ENCODE measurements at places on chromosomes 4 and X.

GRCh38 chr4:26212528-26212927 is 108.3 kb upstream of the RBPJ start:
- no peak for DNase-seq

GRCh38 chr4:140183270-140183669 is 29.3 kb upstream of the MAML3 start:
- DNase-seq, result no peak

DNA sequence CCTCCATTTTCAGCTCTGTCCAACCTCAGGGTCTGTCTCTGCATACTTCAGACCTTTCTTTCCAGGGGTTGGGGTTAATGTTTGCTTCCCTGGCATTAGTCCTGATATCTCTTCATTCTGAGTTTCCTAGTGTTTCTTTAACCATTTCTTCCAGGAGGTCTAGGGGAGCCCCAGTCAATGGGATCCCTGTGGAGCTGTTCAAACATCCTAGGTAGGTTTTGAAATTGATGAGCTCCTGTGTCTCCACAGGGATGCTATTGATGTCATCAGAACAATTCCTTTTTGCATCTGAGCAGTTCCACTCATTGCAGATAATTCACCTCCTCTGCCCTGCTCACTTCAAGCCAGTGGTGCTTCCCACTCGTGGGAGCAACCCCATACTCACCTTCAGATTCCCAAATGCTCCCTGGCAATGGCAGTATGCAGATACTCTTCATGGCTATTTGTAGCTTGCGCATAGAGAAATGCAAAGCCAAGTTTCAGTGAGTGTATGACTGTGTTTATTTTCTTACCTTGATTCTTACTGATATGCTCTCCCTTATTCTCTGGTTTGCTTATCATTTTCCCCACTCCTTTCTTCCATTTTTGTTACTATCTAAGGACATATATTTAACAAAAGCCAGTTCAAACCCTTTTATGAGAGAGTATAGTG is 33.7 kb upstream of the LIMCH1 start:
- DNase-seq, result no peak

DNA sequence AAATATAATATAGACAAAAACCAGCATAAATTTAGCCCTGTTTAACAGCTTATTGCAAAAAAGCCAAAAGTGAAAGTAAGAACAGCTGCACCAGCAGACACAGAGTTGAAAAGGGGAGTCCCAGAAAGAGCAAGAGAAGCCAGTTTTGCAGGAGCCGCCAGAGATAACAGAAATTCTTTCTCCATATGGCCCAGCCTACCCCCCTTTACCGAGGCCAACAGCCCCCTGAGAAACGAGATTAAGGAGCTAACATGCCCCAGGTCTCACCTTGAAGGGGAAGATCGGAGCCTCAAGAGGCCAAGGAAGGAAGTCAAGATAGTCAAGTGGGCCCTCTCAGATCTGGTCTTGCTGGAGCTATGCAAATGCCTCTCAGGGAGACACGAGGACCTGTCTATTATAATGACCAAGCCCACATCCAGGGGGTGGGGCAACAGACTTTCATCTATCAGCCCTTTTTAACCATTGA is 4.8 kb downstream of the ACOX3 start:
- no peak for DNase-seq

DNA sequence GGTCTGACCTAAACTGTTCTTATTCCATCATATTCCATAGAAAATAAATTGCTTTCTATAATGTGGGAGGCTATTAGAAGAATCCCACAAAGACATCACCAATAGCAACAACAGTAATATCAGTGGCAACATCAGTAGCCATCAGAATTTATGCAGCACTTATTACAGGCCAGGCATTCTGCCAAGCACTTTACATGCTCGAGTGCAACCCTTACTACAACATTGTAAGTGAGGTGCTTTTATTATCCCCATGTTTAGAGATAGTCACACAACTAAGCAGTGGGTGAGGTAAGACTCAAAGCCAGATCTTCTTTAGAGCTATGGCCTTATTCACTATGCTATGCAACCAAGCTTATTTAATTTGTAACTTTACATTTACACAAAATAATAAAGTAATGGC is 317.1 kb upstream of the BMP3 start:
- DNase-seq, result no peak

GRCh38 chrX:121782976-121783375 is 735.6 kb downstream of the GLUD2 start:
- DNase-seq, result no peak

DNA sequence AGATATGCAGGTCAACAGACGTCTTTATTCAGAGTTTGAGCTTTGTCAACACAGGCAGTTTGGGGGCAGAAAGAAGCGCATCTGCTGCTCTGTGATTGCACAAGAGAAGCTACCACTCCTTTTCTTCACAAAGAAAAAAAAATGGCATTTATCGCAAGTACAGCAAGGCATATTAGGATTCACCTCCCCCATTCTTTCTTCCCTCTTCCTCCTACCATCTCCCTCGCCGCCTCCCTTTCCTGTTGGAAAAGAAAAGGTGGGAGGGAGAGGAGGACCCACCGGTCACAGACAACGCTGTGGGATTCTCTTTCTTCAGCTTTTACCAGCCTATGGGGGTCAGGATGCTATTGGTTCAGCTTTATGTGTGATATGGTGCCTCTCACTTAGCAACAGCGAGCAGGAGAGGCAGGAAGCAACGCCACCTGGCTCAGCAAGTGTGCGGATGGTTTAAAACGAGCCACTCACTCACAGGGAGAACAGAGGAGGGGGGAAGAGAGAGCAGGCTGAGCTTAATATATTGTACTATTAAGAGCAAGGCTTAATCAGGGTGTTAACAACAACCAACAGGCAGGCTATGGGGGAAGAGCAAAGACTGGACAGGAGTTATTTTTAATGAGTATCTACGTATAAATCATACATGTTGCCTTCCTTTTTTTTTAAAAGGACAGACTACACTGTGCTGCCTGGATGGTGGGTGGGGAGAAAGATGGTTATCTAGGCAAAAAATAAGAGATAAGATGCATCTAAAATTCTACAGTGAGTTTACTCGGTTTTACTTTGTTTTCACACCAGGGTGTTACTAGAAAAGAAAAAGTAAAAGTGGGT is 104.7 kb downstream of the MAML3 start:
- DNase-seq, result peak; percentile 55

- DNase-seq, result peak; percentile 33
These were observed 65.2 kb downstream of the FBXO8 start for GRCh38 chr4:174218127-174218790.

DNA sequence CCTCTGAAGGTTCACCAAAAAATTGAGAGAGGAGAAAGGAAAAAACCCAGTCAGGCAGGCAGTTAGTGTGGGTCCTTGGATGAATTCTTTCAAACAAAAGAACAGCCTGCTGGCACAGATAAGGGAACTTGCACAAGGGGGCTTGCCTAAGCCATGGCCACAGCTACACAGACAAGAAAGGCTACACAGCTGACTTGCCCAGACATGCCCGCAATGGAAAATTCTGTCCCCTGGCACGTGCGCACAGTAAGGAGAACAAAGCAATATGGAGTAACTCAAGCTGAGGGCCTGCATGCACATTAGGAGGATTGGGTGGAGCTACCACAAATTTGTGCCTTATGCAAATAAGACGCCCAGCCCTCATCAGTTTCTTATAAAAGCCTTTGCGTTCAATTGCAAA is 512.5 kb upstream of the HTR2C start:
- DNase-seq, result no peak

GRCh38 chr4:140088323-140088967 is 65.5 kb downstream of the MAML3 start:
- no peak for DNase-seq

DNA sequence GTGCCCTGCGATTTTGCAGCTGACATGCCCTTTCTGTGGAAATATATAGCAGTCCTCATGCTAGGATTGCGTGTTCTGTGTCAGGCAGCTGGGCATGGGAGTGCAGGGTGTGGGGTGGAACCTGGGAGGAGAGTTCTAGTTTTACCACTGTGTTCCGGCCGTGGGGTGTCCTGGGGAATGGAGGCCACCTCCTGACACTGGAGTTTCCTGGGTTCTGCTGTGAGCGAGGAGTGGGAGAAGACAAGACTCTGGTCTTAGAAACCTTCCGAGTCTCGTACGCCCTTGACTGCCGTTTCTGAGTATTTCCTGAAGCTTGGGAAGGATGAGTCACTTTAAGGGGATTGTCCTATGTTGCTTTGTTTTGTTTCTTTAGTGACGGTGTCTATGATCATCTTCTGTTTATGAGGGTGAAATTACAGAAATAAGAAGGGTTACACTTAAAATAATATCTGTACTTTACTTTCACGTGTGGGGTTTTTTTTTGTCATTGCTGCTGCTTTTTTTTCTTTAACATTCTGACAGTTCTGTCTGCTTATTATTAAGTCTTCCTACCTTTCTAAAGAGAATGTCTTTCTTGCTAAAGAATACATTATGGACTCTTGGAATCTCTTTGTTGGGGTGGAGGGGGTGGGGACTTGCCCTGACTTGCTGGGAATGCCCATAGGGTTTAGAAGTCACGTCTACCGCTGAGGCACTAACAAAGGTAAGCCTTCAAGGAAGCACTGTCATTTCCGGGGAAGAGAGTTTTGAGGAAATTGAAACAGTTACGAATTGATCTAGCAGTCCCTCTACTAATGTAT is 19.1 kb downstream of the CD99 start:
- no peak for DNase-seq

DNA sequence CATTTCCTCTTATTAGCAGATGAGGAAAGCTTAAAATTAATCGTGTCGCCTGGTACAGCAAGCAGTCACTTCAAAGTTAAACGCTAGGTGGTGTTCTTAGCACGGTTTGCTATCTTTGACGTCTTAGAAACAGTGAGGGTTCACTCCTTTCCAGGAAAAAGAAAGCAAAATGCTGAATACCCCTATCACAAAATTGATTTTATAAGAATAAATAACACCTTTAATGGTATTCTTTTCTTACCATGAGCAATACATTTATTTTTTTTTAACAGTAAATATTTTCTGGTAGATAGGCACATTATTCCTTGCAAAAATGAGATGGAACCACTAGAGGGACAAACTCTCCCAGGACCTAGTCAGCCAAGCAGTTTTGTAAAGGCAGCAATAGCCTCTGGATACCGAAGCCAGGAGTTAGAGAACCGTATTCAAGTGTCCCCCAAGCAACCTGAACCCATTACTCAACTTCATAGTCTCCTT is 153.9 kb downstream of the KDR start:
- DNase-seq, result no peak

- DNase-seq, result no peak
These were observed 20.8 kb upstream of the TMEM185A start for GRCh38 chrX:149652232-149652981.
